ENCODE measurements at places on chromosomes 1 and 21.
A peak's percentile ranks its signal among the peaks of the same experiment; 100 is the strongest.

GRCh38 chr1:241440904-241441303 lies 78.7 kb downstream of the FH start:
- no peak for DNase-seq

- DNase-seq, result no peak
Measured at GRCh38 chr1:154349121-154349520, 23.8 kb downstream of the ATP8B2 start.

GRCh38 chr1:41454406-41454805 lies 30.1 kb downstream of the EDN2 start:
- no peak for DNase-seq

- no peak for DNase-seq
Measured at GRCh38 chr1:118157506-118157905, 27.5 kb downstream of the SPAG17 start.

DNA sequence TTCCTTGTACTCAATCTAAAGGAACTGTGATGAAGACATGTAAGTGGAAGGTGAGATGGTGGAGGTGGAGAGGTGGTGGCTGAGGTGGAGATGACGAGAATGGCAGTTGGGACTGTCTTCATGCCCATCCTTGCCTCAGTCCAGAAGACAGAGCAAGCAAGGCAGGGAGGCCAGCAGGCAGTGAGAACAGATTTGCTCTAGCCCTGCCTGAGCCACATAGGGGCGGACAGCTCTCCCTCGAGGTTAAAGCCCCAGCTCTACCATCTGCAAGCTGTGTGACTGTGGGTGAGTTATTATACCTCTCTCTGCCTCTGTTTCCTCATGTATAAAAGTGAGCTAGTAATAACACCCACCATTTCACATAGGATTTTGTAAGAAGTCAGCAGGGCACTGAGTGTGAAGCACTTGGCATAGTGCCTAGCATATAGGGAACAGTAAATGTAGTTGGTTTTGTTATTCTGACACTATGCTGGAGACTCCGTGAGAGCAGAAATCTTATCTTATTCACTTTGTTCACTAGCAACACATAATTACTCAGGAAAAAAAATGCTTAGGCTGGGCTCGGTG lies 4.8 kb upstream of the FAM110D start:
- DNase-seq, result no peak

- no peak for DNase-seq
Measured at GRCh38 chr1:165549973-165550372, 6.2 kb downstream of the LRRC52 start.

- no peak for DNase-seq
Measured at GRCh38 chr1:61013189-61013945, 69.0 kb upstream of the NFIA start.

DNA sequence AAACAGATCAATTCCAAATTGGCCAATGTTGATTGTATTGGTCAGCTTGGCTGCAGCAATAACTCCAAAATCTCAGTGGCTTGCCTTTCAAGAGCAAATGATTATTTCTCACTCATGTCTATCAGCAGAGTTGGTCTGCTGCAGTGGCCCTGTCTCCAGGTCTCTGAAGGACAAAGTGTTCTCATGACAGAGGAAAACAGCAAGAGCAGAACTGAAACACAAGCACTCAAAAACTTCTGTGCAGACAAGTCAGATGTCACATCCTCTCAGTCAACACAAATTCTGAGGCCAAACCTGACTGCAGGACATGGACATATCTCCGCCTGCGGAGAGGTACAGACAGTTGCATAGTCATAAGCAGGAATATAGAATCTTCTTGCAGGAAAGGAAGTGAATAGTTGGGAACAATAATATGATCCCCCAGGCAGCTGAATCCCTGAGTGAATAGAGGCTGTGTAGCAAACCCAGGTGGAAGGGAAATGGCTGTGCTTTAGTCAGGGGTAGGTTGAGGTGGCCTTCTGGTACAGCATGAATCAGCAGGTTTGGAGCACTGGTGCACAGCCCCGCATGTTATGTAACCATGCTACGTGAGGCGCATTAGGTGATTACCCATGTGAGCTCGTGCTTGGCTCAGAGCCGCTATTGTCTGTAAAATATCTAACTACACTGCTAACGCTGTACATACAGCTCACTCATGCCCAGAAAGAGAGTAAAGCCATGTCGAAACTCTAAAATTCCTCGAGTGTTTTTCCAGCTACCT lies 17.1 kb upstream of the UBE2U start:
- no peak for DNase-seq

- no peak for DNase-seq
Measured at GRCh38 chr1:70227439-70227838, 6.3 kb downstream of the SRSF11 start.

- no peak for DNase-seq
Measured at GRCh38 chr1:86866665-86867064, 47.3 kb downstream of the SELENOF start.

GRCh38 chr1:36248250-36248894 lies 24.1 kb downstream of the THRAP3 start:
- DNase-seq, result no peak

GRCh38 chr1:26126321-26127084 lies 14.9 kb downstream of the PDIK1L start:
- peak; percentile 53 for DNase-seq

DNA sequence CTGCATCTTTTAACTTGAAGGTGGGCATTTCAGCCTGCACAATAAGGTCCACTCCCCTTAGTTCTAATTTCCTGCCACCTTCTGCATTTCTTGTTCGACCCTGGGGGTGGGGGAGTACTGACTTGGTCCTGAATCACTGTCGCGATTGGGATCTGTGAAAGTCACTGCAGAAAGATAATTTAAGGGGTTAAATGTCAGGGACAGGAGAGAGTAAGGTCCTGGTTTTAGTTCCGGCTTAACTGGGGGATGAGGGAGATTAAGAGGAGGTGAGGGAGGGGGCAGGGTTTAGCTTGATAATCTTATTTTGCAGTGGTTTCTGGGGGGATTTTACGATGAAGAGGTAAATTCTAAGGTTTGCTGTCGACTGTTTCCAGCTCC lies 128.1 kb downstream of the MRPS6 start:
- no peak for DNase-seq

DNA sequence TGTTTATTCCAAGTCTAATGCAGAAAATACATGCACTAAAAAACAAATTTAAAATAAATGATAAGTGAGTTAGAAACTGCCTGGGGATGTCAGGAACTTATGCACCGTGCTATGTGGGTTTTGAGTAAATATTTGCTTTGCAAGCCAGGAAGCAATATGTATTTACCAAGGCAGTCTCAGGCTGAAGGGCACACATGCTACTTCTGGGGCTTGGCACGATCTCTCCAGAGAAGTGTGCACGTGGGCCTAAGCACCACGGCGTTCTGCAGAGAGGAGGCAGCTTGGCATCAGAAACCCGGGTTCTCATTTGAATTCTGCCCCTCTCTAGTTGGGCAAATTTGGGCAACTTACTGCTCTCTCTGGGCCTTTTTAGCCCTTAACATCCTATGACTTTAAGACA lies 72.6 kb upstream of the ROR1 start:
- DNase-seq, result no peak

DNA sequence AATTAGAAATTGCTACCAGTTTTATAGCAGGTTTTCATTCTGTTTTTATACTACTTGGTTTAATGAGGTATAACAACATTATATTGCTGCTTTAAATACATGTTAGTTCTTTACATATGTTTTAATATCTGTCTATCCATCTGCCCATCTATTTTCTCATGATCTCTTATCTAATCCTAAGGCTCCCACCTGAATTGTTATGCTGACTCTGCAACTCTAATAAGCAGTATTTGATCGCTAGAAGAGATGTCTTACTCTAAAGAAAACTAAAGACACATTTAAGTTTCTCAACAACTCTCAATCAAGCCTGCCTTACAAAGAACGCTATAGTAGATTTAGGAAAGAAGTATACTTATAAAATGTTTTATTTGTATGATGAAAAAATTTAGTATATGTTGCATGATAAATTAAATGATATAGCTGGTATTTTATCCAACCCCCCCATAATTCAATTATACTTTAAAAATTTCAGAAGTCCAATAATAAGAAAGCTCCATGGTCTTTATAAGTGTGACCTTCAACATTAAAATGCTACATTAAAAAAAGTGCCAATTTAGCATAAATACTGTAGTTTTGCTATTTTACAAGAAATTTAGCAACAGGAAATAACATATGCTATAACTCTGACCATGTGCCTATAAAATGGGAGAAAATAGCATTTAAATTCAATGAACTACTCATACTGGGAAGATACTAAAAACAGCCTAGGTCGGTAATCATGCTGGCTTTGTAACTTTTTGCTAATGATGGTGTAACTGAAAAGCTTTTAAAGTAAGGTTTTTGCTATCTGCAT lies 180.3 kb downstream of the NEGR1 start:
- DNase-seq, result no peak

DNA sequence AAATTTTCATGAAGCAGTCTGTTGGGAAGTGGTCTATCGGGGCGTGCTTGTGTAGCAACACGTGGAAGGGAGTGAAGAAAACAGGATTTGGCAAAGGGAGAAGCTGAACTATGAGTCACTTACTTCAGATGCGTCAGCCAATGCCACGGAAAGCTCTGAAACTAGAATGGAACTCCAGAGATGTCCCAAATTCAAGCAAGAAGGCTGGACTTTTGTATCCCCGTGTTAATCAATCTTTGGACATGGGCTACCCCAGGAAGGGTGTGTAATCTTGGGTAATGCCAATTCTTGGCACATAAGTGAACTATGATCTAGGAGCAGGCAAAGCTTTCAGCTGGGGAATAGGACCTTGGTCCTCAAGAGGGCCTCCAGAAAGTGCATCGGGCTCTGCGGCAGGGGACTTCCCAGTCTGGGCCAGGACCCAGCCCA lies 102.6 kb downstream of the ADSS2 start:
- DNase-seq, result no peak

DNA sequence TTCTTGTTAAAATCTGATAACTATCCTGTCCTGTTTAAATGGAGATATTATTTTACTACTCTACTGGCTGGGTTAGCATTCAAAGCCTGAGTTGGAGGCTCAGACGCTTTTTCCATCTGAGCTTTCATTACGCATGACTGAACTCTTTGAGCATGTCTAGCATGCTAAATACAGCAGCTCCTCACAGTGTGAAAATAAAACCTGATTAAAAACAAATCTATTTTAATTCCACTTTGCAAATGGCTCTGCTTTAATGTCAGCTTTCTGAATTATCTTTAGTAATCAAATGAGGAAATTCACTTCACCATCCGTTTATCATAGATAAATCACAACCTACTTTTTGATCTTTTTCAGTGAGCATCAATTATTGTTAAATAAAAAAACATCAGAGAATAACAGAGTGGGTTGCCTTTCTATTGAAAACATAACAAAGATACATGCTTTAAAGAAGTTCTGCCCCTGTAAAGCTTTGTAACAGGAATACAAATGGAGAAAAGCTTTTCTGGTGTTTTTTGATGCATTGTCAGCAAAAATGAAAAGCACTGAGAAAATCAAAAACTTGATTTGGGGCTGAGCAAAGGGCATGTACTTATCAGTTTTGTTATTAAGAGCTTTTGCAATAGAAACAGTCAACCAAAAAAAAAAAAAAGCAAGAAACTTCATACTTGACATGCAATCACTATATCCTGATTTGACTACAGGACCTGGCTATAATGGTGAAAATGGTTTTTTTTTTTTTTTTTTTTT lies 3.5 kb upstream of the SPEN start:
- DNase-seq, result no peak

GRCh38 chr1:92485381-92486250 lies 1.1 kb downstream of the GFI1 start:
- DNase-seq, result peak; percentile 74

DNA sequence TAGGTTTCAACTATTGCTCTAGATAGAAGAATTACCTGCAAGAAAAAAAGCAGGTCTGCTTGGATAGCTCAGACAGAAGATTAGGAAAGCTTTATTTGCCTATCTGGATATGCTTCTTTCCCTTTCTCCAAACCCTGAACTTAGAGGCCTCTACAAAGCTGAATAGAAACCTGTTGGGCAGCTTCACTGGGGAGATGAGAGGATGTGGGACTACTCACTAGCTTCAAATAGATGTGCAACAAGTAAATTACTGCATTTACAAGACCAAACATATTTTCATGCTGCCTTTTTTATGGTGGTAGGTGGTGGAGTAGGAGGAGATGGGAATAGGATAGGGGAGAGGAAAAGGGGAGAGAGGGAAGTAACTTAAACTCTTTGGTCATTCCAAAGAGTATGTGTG lies 6.4 kb downstream of the CLCA2 start:
- DNase-seq, result no peak

- no peak for DNase-seq
Measured at GRCh38 chr1:111192658-111193519, 7.6 kb downstream of the DENND2D start.

GRCh38 chr1:184803180-184803492 lies 48.5 kb upstream of the EDEM3 start:
- no peak for DNase-seq

GRCh38 chr21:44263221-44263760 lies 1.6 kb upstream of the DNMT3L start:
- no peak for DNase-seq

DNA sequence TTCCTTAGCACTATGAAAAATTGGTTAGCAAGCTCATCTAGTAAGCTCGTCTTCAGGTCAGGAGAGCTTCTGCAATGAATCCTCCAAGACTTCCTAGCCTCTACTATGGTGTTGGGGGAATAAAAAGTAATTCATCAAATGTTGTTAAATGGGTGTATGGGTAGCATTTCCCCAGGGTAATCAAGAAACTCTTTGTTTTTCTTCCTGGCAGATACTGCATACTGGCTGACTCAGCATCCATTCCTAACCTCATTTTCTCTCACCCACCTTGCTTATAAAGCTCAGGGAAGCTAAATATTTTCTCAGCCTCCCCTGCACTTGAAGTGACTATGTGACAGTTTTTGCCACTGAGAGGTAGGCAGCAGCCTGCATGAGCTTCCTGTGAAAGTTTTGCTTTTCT lies 83.4 kb downstream of the MAB21L3 start:
- no peak for DNase-seq

DNA sequence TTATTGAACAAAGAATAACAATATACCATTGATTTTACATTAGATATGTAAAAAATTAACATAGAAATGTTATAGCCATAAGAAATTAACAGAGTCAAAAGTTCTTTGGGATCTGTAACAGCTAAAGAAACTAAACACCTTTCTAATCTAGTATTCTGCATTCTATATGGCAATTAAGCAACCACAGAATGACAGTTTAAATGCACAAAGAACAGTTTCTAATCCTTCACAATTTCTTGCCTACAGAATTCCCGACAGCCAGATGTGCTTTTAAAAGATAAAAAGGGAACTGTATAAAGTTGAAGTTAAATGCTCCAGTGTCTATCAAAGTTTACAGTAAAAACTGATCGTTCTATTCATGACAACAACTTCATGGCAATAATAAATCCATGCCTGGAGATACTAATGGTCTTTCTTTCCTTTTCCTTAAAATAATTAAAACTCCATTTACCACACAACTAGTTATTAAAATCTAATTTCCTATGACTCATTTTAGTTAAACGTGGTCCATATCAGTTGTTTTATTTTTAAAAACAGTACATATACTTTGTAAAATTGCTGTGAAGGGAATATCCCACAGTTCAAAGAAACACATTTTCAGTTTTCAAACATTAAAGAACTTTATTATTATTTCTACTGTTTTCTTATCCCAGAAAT lies 110.2 kb downstream of the EIF4G3 start:
- DNase-seq, result no peak

GRCh38 chr1:7256526-7256925 lies 471.3 kb downstream of the CAMTA1 start:
- DNase-seq, result no peak

GRCh38 chr1:159877695-159878444 lies 15.4 kb upstream of the VSIG8 start:
- DNase-seq, result no peak

- no peak for DNase-seq
Measured at GRCh38 chr21:22355949-22356348, 1357.7 kb downstream of the NCAM2 start.

All from effector memory CD8-positive, alpha-beta T cell (primary cell).